ENCODE measurements at places on chromosomes 2 and 18. TPM values are rescaled to one million over a fixed set of nuclear protein-coding genes. Genes with fewer than 3 reads are reported as not detected.

Gene SIX3
- total RNA-seq: not detected

Gene GKN2
- total RNA-seq: not detected

Gene MTLN
- 32.0 TPM for total RNA-seq

Gene ALPP
- not detected for total RNA-seq

Gene SLC35G4
- not detected for total RNA-seq

Gene TP53I3
- total RNA-seq: 25.7 TPM

Gene NYAP2
- 0.30 TPM for total RNA-seq

Gene AKAIN1
- not detected for total RNA-seq

Gene TNFAIP6
- total RNA-seq: 26.5 TPM

Gene G6PC2
- not detected for total RNA-seq

Gene RFX8
- total RNA-seq: 1.2 TPM

Gene IL37
- 2.0 TPM for total RNA-seq

Gene RAX
- 0.39 TPM for total RNA-seq

Gene FBLN7
- total RNA-seq: 4.0 TPM

Gene NFATC1
- 18.7 TPM for total RNA-seq

Gene RALBP1
- 43.0 TPM for total RNA-seq

Gene WDR7
- total RNA-seq: 27.0 TPM

Gene TMEM237
- total RNA-seq: 48.2 TPM

Gene TBR1
- total RNA-seq: 0.30 TPM

Gene ITPRIPL1
- 6.1 TPM for total RNA-seq

Gene ARHGAP28
- 42.6 TPM for total RNA-seq

Gene HMSD
- 0.20 TPM for total RNA-seq

Gene CNOT11
- 13.6 TPM for total RNA-seq

Gene LTBP1
- total RNA-seq: 111 TPM

Gene GALNT3
- 20.3 TPM for total RNA-seq

Gene TOGARAM2
- total RNA-seq: 0.69 TPM

Gene TUBA3E
- total RNA-seq: not detected

Gene ANKZF1
- total RNA-seq: 41.6 TPM

Gene GBX2
- not detected for total RNA-seq

Gene LIPG
- 8.1 TPM for total RNA-seq

Gene RBM44
- total RNA-seq: 2.1 TPM

Gene CAPN13
- 0.30 TPM for total RNA-seq

Data from skin of body (tissue), 3 donors.